Colonic mucosa (tissue), 4 donors: ENCODE measurements at places on chromosomes 3 and 15. TPM values are rescaled to one million over a fixed set of nuclear protein-coding genes. Genes with fewer than 3 reads are reported as not detected.
A peak's percentile ranks its signal among the peaks of the same experiment; 100 is the strongest.

DNA sequence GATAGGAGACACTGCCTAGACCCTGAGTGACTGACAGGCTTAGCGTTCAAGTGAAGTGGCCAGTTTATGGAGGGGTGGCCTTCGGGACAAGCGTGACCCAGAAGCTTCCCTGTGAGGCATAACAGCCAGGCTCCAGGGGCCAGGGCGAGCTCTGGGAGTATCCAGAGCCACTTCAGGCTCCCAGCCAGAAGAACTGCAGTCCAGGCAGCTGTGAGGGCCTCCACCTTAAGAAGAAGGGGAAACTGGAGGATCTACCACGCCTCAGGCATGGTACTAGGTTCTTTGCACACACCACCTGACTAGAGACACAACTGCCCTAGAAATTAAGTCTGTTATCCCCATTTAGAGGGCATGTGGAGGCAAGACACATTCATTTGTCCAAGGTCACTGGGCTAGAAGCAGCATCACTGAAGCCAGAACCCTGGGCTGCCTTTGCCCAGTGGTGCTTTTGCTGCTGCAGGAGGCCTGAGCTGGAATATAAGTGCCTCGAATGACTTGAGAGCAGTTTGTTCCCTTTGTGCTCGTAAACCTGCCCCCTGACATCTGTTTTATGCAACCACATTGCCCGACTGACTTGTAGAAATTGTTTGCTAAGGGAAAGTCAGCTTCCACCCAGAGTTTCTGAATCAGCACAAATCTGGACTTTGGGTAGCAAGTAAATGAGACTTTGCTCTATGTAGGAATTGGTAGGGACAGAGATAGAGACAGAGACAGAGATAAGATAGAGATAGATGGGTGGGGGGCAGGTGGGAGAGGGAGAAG, 23.3 kb downstream of the RASGRF1 start:
- no peak for DNase-seq
- no peaks in the 10 kb centered on the region for H3K4me1 ChIP-seq
- no peaks in the 10 kb centered on the region for H3K27me3 ChIP-seq
- H3K4me3 ChIP-seq: no peak overlapping the region

GRCh38 chr3:107987036-107987939, 103.5 kb downstream of the CD47 start:
- peak overlapping the region; percentile 42 for H3K27ac ChIP-seq
- H3K4me3 ChIP-seq: no peak overlapping the region
- DNase-seq: peak; percentile 84
- no peaks in the 10 kb centered on the region for H3K27me3 ChIP-seq
- H3K4me1 ChIP-seq: peaks cover 19% of the 10 kb centered on the region
- H3K36me3 ChIP-seq: no peaks in the 10 kb centered on the region

DNA sequence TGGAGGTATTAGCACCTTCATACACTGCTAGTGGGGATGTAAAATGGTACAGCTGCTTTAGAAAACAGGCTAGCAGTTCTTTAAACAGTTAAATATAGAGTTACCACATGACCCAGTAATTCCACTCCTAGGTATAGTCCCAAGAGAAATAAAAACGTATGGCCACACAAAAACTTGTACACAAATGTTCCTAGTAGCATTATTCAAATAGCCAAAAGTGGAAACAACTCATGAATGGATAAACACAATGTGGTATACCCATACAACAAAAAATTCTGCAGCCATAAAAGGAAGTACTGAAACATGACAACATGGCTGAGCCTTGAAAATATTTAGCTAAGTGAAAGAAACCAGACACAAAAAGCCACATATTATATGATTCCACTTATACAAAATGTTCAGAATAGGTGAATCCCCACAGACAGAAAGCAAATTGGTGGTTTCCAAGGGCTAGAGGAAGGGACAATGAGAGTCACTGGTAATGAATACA, 40.8 kb upstream of the KLF13 start:
- H3K27me3 ChIP-seq: no peaks in the 10 kb centered on the region
- H3K4me1 ChIP-seq: no peaks in the 10 kb centered on the region
- no peak for DNase-seq
- no peaks in the 10 kb centered on the region for H3K36me3 ChIP-seq
- no peak overlapping the region for H3K4me3 ChIP-seq

DNA sequence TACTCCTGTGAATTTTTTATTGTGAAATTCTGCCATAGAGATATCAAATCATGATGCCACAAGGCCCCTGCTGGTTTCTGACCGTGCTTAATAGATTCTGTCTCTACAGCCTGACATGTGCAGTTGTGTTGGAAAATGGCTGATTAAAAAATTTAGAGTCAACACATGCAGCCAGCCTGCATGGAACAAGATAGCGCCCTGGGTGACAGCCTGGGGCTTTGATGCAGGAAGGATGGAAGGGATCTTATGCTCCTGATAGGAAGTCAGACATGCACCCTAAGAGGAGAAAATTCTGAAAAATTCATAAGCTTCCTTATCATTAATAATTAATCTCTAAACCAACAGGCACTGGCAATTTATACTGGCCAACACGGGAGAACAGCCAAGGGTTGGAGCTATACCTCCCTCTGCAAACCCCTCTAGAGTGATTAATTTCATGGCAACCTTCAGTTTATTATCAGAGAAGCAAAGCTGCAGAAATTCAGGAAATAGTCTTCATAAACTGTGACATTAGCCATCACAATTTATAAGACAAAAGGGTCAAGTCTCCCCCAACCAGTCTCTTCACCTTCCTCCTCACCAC, 198.4 kb downstream of the CADPS start:
- no peaks in the 10 kb centered on the region for H3K36me3 ChIP-seq
- H3K4me1 ChIP-seq: no peaks in the 10 kb centered on the region
- no peak overlapping the region for H3K27ac ChIP-seq
- no peak overlapping the region for H3K4me3 ChIP-seq

DNA sequence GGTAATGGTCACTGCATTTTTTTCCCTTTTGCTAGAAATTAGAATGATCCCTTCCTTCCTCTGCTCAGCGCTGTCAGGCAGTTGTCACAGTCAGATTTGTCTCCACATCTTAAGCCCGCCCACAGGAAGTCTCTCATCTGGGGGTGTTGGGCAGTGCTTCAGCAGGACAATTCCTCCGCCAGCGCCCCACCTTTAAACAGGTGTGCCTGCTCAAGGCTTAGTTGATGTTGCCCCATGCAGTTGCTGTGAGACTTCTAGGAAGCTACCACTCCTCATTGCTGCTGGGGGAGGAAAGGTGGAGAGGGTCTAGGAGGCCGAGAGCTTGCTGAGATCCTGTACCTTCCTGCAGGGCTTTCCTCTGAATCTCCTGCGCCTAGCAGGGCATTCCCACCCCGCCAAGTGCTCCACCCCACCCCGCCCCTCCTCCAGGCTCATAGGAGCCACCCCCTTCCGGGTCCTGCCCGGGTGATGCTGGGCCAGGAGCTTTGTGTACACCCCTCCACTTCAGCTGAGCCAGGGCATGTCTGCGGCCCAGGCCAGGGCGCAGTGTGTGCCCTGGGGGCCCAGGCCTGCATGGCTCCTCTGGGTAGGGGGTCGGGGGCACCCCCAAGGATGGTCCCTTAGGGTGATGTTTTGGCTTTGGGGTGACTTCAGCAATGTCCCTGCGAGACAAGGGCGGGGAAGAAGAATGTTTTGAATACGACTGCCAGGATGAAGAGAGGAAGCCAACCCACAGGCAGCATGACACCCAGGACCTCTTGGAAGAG, 68.7 kb downstream of the TRAK1 start:
- peak overlapping the region; percentile 17 for H3K4me3 ChIP-seq
- peak; percentile 89 for DNase-seq
- H3K4me1 ChIP-seq: peaks cover 9% of the 10 kb centered on the region

DNA sequence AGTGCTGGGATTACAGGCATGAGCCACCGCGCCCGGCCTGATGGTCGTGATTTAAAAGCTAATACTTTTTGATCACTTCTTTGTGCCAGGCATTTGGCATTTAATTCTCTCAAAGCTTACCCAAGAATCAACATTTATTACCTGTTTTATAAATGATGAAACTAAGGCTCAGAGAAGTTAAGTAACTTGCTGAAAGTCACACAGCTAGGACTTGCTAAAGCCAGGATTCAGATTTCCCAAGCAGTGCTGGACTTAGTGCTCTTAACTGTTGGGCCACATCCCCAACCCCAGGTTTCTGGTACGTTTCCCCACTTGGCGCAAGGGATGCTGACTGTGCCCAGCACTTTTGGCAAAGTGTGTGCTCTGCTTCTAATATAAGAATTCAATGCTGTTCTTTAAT, 10.5 kb downstream of the GRK7 start:
- H3K27me3 ChIP-seq: no peaks in the 10 kb centered on the region
- H3K36me3 ChIP-seq: no peaks in the 10 kb centered on the region
- no peaks in the 10 kb centered on the region for H3K4me1 ChIP-seq
- H3K27ac ChIP-seq: no peak overlapping the region

DNA sequence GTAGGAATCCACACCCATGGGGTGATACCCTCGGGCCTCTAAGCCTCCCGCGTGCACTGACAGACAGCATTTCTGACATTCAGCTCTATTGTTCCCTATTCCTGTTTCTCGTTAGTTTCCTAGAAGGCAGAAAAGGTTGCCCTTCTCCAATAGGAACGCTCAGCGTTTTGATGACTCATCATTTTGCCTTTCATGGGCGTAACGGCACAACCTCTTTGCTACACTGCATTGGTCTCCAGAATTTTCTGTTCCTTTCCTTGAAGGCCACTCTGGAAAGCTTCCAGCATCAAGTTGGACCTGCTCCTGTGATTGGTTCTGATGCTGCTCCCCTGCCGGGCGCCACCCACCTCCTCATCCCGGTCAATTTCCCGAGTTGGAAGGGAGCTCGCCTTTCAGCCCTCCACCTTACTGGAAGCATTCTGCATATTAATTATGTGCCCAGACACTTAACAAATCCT, 13.0 kb upstream of the TNK2 start:
- H3K36me3 ChIP-seq: no peaks in the 10 kb centered on the region
- no peak overlapping the region for H3K4me3 ChIP-seq
- H3K4me1 ChIP-seq: no peaks in the 10 kb centered on the region
- no peak overlapping the region for H3K27ac ChIP-seq

DNA sequence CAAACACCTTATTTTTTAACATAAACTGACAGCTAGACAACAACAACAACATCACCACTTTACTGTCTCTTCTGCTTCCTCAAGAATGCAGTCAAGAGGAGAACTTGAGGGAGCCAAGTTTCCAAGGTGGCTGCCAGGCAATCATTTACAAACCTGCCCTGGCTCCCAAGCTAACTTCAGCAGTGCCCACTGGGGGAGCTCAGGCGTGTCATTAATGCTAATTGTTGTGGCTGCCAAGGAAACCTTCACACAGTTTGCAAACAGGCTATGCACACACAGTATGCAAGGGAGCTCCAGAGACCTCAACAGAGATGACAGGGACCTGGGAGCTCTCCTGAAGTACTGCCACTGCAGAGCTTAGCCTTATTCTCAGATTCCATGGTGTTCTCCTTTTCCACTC, 2.1 kb downstream of the DZIP1L start:
- no peak for DNase-seq
- no peak overlapping the region for H3K27ac ChIP-seq

Gene LIPC
- total RNA-seq: 13.8 TPM

Gene HIGD2B
- total RNA-seq: not detected

Gene FAM3D
- total RNA-seq: 707 TPM

Gene IGF1R
- total RNA-seq: 37.0 TPM

Gene PEX11A
- 14.7 TPM for total RNA-seq

Gene CCR3
- total RNA-seq: not detected
